Naive thymus-derived CD4-positive, alpha-beta T cell (primary cell): ENCODE measurements at places on chromosomes 5 and 9. TPM values are rescaled to one million over a fixed set of nuclear protein-coding genes. Genes with fewer than 3 reads are reported as not detected.

QRFP gene
- polyA plus RNA-seq, result not detected

ARHGEF28 gene
- polyA plus RNA-seq, result not detected

ORM2 gene
- polyA plus RNA-seq, result not detected

NPR2 gene
- 1.0 TPM for polyA plus RNA-seq

HTR4 gene
- not detected for polyA plus RNA-seq

DNAJC25 gene
- 1.7 TPM for polyA plus RNA-seq

FGFR4 gene
- polyA plus RNA-seq, result 0.20 TPM

FOXD4L5 gene
- polyA plus RNA-seq, result not detected

CSNK1G3 gene
- polyA plus RNA-seq, result 20.0 TPM

LTC4S gene
- 1.2 TPM for polyA plus RNA-seq

ZNF483 gene
- 6.8 TPM for polyA plus RNA-seq

FSTL4 gene
- not detected for polyA plus RNA-seq

KCNN2 gene
- polyA plus RNA-seq, result not detected

C7 gene
- polyA plus RNA-seq, result not detected

GAPT gene
- 0.54 TPM for polyA plus RNA-seq

C8G gene
- not detected for polyA plus RNA-seq

TNFSF8 gene
- polyA plus RNA-seq, result 86.2 TPM

DTWD2 gene
- 2.5 TPM for polyA plus RNA-seq

STPG3 gene
- polyA plus RNA-seq, result not detected

C5orf58 gene
- polyA plus RNA-seq, result 2.0 TPM

CD72 gene
- 0.87 TPM for polyA plus RNA-seq

RNF130 gene
- polyA plus RNA-seq, result 14.8 TPM

CLIC3 gene
- polyA plus RNA-seq, result 0.77 TPM

CDC20B gene
- polyA plus RNA-seq, result not detected

CAAP1 gene
- polyA plus RNA-seq, result 14.2 TPM

SNX24 gene
- 1.2 TPM for polyA plus RNA-seq

POLR3G gene
- polyA plus RNA-seq, result 0.87 TPM

BHMT gene
- not detected for polyA plus RNA-seq
